ENCODE measurements at places on chromosomes 1 and 21.

- no peak for DNase-seq
These were observed 76.0 kb upstream of the PTGFRN start for GRCh38 chr1:116833718-116834117.

DNA sequence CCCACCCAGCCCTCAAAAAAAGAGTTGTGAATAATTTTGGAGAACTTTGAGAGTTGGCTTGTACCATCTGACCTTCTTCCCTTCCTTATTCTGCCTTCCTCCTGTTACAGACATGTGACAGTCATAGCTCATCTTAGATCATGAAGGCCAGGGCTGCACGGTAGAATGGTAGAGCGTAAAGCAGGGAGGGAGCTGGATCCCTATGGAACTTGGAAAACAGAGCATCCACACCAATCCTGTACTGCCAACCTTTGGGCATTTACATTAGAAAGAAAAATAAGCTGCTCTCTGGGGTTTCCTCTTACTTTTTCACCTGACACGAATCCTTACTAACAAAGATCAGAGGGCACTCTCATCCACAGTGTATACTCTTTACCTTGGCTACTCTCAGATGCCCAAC is 121.5 kb downstream of the GPR52 start:
- DNase-seq = no peak

GRCh38 chr1:43452789-43453441 is 816 bp downstream of the HYI start:
- peak; percentile 40 for DNase-seq

- no peak for DNase-seq
These were observed 788 bp upstream of the TXNIP start for GRCh38 chr1:145997016-145997717.

DNA sequence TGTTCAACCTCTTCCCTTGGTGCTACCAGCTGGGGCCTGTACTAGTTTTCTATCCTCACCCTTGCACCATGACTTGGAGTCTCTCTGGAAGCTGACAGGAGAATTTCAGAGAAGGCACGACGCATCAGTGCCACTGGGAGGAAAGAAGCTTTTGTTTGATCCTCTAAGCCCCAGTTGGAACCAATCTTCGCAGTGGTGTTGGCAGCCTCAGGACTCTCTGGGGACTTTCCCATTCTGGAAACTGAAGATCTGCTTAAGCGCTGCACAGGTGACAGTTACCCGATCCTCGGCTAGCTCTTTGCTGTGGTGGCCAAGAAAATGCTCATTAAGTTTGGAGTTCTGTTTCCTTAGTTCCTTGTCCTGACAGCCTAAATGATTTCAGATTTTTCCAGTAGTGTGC is 222.3 kb downstream of the RHOU start:
- no peak for DNase-seq

- peak; percentile 94 for DNase-seq
These were observed 19.7 kb upstream of the LMX1A start for GRCh38 chr1:165376041-165376810.

DNA sequence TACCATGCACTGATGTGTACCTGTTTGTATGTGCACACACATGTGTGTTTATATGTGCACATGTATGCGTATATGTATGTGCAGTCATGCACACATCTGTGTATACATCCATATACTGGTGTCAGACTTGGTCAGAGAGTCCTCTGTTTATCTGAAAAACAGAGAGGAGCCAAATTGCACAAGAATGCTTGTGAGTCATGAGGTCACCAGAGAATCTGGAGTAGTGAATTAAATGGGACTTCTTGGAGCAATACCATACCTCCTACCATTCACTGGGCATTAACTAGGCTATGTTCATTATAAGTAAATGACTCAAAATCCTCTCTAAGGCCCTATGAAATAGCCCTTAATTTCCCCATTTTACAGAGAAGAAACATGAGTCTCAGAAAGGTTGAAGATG is 272.1 kb upstream of the C1orf87 start:
- peak; percentile 37 for DNase-seq

DNA sequence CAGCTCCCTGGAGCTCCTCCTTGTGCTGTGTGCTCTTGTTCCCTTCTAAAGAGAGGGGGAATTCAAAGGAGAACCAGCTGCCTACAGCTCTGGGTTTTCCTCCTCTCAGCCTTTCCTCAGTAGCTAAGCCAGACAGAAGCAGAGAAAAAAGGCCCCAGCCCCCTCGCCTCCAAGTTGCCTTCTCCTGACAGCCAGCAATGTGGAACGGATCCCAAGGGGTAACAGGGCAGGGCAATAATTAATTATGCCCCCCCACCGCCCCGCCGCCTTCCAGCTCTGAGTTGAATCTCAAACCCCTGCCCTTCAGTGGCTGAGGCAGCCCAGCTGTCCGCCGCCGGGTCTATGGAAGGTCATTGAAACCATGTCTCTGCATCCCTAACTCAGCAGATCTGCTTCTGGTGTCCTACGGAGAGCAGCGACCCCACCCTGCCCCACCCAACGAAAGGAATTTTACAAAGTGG is 69.0 kb upstream of the GOLT1A start:
- DNase-seq = no peak

- peak; percentile 10 for DNase-seq
These were observed 38.2 kb upstream of the CSF3R start for GRCh38 chr1:36520771-36521420.

- DNase-seq = peak; percentile 15
These were observed 1.2 kb upstream of the ZBTB40 start for GRCh38 chr1:22450351-22451021.

- DNase-seq = no peak
These were observed 4.8 kb upstream of the GNPAT start for GRCh38 chr1:231236208-231236591.
